ENCODE measurements at places on chromosomes 7 and 10.
A peak's percentile ranks its signal among the peaks of the same experiment; 100 is the strongest.

- peak; percentile 2 for DNase-seq
Measured at GRCh38 chr7:21675255-21675654, 132.4 kb downstream of the DNAH11 start.

DNA sequence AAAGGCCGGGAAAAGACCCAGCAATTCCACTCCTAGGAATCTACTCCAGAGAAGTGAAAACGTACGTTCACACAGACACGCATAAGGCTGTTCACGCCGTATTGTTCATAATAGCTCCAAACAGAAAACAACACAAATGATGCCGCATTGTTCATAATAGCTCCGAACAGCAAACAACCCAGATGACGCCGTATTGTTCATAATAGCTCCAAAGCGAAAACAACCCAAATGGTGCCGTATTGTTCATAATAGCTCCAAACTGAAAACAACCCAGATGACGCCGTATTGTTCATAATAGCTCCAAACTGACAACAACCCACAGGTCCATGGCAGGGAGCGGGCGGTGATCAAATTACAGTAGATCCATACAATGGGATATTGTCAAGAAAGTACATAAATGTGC is 85.2 kb upstream of the DNAAF5 start:
- no peak for DNase-seq

GRCh38 chr10:7192831-7193361 is 217.9 kb downstream of the SFMBT2 start:
- no peak for DNase-seq

DNA sequence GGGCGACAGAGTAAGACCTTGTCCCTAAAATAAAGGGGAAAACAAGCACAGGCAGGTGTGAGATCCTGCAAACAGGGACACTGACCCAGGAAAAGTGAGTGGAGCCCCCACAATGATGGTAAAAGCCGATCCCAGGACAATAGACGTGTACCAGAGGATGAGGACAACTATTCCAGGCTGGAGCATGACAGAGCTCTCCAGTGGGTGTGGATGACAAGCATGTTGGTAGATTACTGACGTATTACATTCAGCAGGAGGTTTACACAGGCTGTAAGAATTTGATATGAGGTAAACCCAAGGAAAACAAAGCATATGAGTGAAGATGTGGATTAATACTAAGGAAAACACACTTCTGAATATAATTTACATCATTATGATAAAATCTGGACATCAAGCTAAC is 27.8 kb upstream of the SMURF1 start:
- no peak for DNase-seq

- DNase-seq, result no peak
Measured at GRCh38 chr10:74910241-74910975, 84.0 kb downstream of the KAT6B start.

GRCh38 chr10:1873661-1874315 is 136.5 kb upstream of the ADARB2 start:
- no peak for DNase-seq

DNA sequence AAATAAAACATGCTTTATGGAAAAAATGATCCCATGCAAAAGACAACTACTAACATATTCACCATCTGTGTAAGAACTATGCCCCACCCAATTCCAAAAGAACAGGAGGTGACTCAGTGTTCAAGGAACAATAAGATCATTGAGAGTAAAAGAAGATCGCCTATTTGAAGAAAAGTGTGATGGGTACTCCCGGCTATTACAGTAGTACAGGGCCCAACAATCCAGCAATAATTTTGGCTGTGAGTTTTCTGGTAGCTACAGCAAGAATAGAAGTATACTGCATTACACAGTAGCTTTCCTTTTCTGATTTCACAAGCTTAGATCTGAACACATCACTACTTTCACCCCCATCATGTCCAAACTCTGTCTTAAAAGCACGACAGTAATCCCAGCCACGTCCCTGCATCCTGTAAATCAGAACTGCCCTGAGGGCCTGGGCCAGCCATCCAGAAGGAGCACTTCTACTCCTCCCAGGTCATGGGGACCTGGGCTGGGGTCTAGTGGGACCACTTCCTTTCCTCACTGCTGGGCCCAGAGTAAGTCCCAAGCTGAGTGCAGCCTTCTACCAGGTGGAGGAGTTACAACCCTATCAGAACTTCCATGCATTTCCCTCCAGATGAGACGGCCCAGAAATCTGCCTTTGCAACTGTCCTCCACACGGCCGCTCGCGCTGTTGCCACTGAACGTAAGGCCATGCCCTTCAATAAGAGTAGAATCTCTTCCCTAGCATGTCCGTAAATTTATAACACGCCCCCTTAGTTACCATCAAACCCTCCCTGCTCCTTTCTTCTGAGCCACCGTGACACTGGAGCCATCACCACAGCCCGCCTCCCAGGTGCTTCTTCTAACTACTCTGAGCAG is 7.9 kb downstream of the ESYT2 start:
- DNase-seq, result no peak

- DNase-seq, result no peak
Measured at GRCh38 chr7:42338231-42338915, 101.4 kb upstream of the GLI3 start.

DNA sequence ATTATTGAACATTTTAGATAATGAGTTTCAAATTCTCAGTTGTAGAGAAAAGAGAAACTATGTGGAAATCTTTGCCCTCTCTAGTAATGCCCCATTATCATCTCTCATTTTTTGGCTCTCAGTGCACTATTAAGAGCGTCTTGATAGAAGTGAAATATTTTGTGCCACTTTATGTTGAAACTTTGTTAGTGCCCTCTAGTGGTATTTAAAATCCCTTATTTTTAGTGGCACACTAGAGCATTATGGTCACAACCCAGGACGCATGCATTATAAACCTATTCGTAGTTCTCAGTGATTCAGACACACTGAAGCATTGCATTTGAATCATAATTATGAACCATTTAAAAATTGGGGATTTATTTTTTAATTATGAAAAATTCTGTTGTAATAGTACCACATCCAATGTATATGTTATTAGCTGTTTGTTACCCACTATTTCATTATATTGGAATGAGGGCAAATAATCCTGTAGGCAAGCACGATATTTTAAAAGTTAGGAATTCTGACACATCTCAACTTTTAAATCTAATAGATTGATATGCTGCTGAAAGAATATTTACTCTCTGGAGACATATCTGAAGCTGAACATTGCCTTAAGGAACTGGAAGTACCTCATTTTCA is 21.9 kb downstream of the PDCD4 start:
- peak; percentile 38 for DNase-seq

DNA sequence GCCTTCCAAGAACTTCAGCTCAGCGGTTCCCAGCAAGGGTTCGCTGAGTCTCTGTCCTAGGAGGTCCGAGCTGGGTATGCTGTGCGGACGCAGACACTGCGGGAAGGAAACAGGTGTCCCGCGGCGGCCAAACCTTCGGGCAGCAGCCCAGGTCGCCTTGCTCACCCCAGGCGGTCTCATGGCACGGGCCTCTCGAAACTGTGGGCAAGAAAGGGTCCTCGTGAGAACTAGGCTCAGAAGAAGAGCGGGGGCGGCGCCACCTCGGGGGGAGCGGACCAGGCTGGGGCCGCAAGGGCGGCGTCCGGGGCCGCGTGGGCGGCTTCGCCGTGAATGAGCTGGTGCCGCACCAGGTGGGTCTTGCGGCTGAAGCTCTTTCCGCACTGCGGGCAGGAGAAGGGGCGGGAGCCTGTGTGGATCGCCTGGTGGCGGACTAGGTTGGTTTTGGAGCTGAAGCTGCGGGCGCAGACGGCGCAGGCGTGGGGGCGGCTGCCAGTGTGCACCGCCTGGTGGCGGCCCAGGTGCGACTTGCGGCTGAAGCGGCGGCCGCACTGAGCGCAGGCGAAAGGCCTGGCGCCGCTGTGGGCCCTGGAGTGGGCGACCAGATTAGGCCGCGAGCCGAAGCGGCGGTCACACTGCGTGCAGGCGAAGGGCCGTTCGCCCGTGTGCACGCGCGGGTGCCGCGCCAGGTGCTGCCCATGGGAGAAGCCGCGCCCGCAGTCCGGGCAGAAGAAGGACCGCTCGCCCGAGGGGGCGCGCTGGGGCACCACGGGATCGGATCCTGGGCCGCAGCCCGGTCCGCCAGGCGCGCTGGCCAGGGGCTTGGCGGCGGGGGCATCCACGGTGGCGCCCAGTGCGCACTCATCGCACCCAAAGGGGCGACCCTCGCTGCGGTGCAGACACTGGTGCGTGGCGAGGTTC is 8.6 kb downstream of the ZNF467 start:
- no peak for DNase-seq

DNA sequence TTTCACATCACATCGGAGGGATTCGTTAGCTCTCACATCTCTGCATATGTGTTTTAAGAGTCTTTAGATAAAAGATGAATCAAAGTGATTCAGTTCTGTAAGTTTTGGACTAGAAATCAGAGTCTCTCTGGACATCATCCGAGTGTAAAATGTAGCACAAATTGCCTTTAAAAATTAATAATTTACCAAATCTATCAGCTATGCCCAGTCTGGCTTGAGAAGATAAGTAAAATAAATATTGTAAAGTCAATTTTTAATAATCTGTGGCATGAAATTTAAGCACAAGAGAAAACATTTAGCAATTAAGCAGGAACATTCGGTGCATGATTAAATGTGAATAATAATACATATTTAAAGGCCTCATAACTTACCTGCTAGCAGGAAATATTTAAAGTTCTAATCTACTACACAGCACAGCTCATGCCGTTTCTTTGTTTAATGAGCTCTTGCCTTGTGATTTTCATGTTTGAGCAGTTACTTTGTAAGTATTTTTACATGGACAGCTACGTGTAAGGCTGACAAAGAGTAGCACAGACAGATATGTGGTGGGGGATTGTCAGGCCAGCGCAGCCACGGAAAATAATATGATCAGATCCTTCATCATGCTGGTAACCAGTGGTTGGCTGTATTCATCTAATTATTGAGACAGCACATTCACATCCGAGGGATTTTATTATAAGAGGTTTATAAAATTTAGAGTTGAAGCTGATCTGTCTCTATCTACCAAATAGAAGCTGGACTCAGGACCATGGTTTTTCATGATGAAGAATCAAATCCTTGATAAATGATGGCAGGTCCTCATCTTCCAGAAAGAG is 317.3 kb downstream of the ADARB2 start:
- no peak for DNase-seq

DNA sequence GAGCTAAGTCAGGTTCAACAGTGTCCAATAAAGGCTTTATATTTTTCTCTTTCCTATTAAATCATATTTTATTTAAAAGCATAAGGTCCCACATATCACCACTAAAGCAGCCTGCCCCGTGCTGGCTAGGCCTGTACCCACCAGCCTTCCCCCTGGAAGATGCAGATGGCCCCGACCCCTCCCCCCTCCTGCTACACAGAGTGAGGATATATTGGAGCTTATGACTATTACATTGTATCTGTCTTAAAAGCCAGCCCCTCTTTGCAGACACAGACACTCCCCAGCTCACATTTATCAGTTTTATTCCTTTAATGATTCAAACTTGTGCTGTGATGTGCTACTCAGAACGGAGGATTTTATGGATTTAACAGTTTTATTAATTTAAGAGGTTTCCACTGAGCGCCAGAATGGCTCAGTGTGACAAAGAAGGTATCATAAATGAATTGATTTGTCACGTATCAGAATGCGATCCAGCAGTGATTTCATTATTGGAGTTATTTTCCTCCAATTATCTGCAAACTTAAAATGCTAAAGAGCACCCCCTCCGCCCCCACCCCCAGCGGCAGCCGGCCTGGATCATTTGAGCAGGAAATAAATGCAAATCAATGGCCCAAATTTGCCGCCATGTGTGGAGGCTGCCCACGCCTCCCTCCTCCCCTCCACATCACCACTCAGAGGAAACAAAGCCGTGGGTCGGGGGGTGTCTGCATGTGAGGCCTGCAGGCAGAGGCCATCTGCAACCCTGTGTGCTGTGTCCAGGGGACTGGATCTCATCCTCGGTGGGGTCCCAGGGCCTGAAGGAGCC is 72.6 kb upstream of the ZMIZ1 start:
- no peak for DNase-seq

DNA sequence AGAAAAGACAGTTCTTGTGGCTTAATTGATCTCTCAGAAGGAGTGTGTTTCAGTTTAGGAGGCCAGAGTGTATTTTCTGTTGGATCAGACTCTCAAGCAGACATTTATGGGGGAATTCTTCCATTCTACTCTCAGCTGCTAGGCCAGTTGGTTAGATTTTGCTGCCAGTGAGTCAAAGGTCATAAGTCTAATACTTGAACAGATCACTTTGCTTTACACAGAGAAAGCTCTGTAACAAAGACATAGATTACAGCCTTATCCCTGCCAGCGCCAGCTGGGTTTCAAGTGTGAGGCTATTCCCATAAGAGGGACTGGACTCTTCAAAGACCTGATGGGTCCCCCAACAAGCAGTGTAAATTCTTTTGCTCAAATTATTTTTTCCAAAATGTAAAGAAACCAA is 145.6 kb upstream of the SEMA3C start:
- no peak for DNase-seq

GRCh38 chr7:151934584-151934983 is 21.7 kb upstream of the GALNTL5 start:
- DNase-seq, result no peak

GRCh38 chr10:77516575-77516974 is 121.0 kb downstream of the KCNMA1 start:
- no peak for DNase-seq

DNA sequence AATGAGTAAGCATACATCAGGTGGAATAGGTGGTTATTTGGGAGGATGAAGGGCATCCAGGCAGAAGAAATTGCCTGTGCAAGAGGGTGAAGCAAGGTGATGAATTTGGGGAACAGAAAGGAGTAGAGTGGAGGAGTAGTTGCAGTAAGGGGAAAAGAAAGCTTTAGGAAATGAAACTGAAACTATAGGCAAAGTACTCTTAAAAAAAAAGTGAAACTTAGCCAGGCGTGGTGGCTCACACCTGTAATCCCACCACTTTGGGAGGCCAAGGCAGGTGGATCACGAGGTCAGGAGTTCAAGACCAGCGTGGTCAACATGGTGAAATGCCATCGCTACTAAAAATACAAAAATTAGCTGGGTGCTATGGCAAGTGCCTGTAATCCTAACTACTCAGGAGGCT is 17.6 kb downstream of the NUP205 start:
- DNase-seq, result no peak

GRCh38 chr10:99403674-99404073 is 26.8 kb downstream of the GOT1 start:
- DNase-seq, result no peak

GRCh38 chr7:7820939-7821338 is 102.5 kb upstream of the RPA3 start:
- DNase-seq, result no peak

GRCh38 chr10:65342245-65342644 is 1583.6 kb upstream of the LRRTM3 start:
- no peak for DNase-seq

- no peak for DNase-seq
Measured at GRCh38 chr7:20784388-20785156, 2.1 kb downstream of the SP8 start.

- DNase-seq, result no peak
Measured at GRCh38 chr10:80530251-80530650, 7.5 kb upstream of the SH2D4B start.
